Stimulated activated CD4-positive, alpha-beta T cell treated with anti-CD3 and anti-CD28 coated beads, TNF-alpha, amount 100 ng/mL, for 4 hours (primary cell): ENCODE measurements at places on chromosomes 7 and 10.

GRCh38 chr10:129030603-129030895 lies 436.5 kb upstream of the MGMT start:
- no peak for DNase-seq

DNA sequence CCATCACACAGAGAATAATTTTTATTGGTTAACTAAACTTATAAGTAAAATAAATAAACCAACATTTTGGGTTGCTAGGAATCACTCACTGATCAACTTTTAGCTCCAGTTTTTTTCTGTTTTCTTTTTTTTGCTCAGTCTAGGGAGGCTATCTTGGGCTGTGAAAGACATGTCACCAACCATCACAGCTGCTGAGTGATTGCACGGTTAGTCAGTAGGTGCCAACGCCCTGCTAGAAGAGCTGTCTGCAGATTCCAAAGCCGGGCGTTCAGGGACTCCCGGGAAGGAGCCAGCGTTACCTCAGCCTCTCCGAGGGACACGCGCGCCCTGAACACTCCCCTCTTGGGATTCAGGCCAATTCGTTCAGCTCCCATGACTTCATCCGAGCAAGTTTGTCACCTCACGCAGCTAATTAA lies 604 bp upstream of the STAM start:
- DNase-seq = no peak

DNA sequence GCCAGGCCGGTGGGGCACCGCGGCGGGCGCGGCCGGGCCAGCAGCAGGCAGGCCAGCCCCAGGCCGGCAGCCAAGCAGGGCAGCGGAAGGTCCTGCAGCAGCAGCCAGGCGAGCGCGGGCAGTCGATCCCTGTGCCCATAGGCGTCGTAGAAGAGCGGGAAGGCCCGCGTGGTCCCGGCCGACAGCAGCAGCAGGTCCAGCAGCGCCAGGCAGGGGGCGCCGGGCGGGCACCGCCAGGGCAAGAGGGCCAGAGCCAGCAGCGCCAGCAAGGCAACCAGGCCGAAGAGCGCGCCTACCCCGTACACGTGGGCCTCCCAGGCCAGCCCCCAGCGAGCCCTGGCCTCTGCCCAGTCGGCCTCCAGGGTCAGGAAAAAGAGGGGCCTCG lies 8.4 kb upstream of the RBM28 start:
- peak; percentile 30 for DNase-seq

GRCh38 chr10:57338823-57339558 lies 928.7 kb downstream of the IPMK start:
- DNase-seq = no peak

DNA sequence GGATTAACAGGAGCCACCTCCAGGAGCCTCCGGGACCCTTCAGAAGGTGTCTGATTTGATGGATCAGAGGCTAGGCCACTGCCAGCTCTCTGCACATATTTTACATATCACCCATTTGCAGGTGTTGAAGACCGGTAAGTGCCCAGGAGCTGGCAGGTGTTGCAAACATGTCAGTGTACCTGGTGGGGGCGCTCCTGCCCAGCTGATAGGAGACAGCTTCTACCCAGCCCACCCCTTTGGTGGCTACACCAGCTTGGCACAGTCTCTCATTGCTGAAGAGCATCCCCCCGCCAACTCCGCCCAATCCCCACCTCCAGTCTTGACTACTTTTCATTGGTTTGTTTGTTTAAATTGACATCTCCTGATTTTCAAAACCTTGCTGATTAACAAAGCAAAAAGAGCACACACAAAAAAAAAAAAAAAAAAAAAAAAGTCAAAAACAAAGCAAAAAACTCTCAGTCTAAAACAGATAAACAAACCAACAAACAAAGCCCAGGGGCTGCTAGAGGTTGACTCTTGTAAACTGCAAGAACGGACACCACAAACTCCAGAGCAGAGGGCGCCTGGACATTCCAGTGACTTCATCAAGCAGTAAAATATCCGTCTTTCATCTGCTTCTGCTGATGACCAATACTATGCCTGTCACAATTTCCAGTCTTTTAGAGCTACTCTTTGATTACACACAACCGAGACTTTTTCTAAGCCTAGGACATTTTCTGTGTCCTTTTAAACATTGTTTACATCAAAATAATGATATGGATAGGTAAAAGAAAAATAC lies 275.3 kb downstream of the NRG3 start:
- no peak for DNase-seq

DNA sequence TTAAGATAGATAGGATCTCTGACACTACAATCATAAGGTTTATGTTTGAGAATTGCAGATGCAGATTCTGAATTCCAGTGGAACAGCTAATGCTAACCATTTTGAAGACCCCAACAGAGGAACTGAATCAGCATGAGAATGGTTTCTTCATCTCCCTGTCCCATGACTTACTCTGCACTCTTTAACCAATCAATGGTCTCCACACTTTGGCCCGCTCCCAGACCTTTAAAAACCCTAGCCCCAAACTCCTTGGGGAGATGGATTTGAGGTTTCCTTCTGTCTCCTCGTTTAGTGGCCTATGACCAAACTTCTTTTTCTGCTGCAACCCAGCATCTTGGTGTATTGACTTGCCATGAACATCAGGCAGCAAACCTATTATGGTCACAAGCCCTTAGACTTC lies 804.9 kb downstream of the LRMDA start:
- no peak for DNase-seq

GRCh38 chr10:132328106-132328505 lies 3.9 kb upstream of the LRRC27 start:
- no peak for DNase-seq

- no peak for DNase-seq
Measured at GRCh38 chr7:37277513-37277912, 171.2 kb downstream of the ELMO1 start.

GRCh38 chr7:87984088-87984487 lies 50.0 kb downstream of the ADAM22 start:
- no peak for DNase-seq

DNA sequence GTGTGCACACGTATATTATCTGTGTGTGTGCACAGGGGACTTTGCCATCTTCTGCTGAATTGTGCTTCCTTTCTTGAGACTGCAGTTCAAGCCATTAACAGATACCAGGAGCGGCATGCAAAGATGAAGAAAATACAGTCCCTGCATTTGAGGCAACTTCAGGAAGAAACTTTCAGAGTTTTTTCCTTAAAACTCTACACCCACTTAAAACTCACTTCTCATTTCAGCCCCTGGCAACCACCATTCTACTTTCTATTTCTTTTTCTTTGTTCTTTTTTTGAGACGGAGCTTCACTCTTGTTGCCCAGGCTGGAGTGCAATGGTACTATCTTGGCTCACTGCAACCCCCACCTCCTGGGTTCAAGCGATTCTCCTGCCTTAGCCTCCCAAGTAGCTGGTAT lies 448.9 kb upstream of the ZMIZ1 start:
- DNase-seq = no peak

DNA sequence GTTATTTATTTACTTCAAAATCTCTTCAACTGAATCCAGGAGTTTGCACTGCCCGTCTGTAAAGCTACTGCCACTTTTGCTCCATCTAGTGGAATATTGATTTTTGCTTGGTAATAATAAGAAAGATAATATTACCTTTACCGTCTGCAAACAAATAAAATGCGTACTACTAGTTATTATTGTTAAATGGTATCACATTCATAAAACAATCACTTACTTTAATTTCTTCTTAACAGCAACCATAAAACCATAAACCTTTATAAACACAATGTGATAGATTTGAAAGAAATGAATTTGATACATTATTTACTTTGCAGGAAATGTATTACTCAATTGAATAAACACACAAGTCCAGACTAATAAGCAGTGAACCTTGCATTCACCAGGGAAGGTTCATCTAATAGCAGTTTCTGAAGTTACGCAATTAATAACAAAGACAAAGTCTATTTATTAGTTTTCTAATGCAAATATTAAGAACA lies 6.4 kb downstream of the AGMO start:
- DNase-seq = no peak

DNA sequence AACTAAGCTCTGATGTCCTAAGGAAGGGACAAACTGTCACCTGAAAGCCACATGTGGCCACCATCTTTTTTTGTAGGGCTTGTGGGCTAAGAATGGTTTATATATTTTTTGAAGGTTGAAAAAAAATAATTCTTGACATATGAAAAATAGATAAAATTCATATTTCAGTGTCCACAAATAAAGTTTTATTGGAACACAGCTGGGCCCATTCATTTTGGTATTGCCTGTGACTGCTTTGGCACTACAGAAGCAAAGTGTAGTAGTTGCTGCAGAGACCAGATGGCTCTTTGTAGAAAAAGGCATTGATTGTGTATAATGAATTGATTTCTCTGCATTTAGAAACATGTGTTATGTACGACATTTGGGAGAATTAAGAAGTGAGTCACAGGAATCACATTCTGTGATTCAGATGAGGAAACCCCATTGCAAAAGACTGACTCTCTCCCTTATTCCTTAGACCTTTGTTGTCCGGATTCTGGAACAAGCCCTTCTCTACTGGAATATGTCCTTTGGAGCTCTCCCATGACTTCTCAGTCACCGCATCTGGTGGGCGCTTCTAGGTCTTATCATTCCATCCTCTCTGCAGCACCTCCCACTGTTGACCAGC lies 438.7 kb downstream of the LRMDA start:
- DNase-seq = no peak

GRCh38 chr7:47347816-47348385 lies 234.0 kb downstream of the TNS3 start:
- no peak for DNase-seq

DNA sequence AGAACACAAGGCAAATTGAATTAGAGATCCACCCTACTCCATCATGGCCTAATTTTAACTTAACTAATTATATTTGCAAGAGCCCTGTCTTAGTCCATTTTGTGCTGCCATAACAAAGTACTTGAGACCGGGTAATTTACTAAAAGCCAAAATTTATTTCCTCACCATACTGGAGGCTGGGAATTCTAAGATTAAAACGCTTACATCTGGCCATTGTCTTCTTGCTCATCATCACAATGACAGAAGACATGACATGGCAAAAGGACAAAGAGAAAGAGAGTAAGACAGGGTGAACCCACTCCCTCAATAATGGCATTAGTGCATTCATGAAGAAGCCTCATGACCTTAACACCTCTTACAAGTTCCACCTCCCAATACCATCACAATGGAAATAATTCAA lies 1068.6 kb downstream of the DNAJB9 start:
- no peak for DNase-seq

- DNase-seq = no peak
Measured at GRCh38 chr10:23742368-23742767, 303.5 kb downstream of the OTUD1 start.

DNA sequence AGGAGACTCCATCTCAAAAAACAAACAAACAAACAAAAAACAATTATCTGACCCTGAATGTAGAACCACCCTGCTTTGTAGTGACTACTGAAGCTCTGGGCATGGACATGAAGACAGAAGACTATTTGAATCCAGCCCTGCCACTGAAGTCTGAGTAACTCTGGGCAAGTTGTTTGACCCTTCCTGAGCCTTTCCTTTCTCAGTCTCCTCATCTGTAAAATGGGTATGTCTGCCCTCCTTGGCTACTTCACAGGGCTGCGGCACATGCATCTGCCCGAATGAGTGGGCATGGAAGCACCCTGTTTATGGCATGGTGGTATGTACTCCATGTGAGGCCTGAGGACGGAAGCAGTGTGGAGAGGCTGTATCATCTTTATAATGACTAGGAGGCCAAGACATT lies 22.2 kb upstream of the MALSU1 start:
- DNase-seq = no peak

GRCh38 chr10:8272794-8273425 lies 218.4 kb downstream of the GATA3 start:
- no peak for DNase-seq

- DNase-seq = no peak
Measured at GRCh38 chr7:99390941-99391602, 16.5 kb downstream of the ARPC1B start.

DNA sequence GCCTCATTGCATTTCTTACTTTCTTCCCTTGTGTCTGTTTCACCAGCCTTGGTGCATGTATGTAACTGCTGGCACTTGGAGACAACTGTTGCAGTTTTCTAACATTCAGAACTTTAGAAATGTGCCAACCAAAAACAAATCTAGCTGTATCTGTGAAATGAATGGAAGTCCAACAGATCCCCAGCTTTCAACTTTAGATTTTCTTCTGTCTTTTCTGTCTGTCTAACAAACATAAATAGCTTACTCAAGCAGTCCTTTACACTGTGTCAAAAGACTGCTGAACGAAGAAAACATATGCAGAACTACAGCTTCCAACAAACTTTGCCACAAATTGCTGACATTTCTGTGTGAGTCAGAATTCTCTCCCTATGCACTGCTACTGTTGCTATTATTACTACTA lies 30.9 kb downstream of the SORCS1 start:
- DNase-seq = no peak

GRCh38 chr10:44195112-44196007 lies 189.5 kb downstream of the CXCL12 start:
- no peak for DNase-seq

DNA sequence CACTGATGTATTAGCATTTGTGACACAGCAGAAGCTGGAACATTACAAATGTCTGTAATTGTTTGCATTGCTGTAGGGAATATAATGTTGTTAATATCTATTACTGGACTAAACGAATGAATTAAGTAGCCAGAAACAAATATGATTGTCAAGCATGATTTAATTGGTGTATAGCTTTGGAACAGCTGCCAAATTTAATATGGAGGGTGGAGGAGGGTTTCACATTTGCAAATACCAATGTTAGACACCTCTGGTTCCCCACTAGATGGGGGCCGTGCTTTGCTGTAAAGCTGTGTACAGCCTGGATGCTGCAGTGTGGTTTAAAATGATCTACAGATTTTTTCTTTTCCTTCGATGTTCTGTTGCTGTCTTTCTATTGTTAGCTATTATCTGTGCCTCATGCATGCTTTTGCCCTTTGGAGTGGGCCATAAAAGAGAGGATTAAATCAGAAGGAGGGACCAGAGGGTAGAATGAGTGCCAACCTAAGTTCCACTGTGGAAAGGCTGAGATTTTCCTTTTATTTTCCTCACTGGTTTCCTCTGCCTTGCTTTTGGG lies 23.1 kb downstream of the DNAJB9 start:
- no peak for DNase-seq

- DNase-seq = no peak
Measured at GRCh38 chr7:13179011-13179582, 491.7 kb downstream of the ARL4A start.

DNA sequence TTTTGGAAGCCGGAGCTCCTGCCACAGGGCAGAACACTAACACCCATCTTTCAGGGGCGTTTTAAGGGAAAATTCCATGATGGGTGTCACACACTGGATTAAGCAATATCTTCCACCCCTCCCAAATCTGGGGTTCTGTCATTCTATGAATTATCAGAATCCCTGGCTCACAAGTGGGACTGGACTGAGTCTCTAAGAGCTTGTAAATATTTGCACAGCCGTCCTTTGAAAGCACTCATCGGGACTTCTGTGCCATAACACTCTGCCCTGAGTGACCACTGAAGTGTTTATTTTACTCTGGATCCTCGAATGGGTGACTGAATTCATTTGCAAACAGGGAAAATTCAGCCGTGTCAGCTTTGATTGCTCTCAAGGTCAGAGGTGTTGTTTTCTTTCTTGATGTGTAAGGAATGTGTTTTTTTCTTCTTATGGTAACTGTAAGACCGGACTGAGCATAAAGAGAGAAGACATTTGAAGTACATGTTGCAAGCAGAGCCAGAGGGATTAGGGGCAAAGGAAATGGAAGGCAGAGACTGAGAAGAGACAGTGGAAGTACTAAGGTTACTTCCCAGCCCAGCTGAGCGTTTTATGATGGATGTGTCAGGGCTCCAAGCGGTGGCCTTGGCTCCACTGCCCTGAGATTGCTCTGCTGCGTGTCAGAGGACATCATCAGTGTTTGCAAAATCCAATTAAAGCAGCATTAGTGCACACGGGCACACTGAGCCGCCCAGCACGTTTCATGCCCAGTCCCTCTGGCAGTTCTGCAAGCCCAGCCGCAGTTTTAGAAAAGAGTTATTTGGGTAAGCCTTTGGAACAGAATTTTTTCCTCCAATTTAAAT lies 17.7 kb upstream of the GTPBP4 start:
- DNase-seq = no peak
